ENCODE measurements at places on chromosomes 2 and 18.

GRCh38 chr2:117523711-117524238, 290.7 kb upstream of the DDX18 start:
- DNase-seq = no peak

GRCh38 chr2:208674919-208675318, 268.3 kb downstream of the PTH2R start:
- DNase-seq = no peak

DNA sequence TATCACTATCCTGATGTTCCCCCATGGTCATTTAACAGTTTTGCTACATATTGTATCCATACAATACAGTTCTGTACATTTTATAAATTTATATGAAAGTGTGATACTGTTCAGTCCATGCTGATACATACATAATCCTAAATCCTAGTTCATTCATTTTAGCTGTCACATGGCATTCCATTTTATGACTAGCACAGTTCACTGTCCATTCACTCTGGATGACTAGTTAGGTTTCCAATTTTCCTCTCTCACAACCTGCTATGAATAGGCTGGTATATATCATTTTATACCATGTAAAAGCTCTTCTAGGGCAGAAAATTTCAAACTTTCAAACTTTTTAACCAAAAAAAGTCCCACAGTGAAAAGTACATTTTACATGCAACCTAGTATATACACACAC, 15.2 kb downstream of the SMAD2 start:
- DNase-seq = no peak

GRCh38 chr18:44771956-44772917, 91.5 kb downstream of the SETBP1 start:
- no peak for DNase-seq

- DNase-seq = no peak
These were observed 406.0 kb downstream of the CCDC85A start for GRCh38 chr2:56589835-56590234.

DNA sequence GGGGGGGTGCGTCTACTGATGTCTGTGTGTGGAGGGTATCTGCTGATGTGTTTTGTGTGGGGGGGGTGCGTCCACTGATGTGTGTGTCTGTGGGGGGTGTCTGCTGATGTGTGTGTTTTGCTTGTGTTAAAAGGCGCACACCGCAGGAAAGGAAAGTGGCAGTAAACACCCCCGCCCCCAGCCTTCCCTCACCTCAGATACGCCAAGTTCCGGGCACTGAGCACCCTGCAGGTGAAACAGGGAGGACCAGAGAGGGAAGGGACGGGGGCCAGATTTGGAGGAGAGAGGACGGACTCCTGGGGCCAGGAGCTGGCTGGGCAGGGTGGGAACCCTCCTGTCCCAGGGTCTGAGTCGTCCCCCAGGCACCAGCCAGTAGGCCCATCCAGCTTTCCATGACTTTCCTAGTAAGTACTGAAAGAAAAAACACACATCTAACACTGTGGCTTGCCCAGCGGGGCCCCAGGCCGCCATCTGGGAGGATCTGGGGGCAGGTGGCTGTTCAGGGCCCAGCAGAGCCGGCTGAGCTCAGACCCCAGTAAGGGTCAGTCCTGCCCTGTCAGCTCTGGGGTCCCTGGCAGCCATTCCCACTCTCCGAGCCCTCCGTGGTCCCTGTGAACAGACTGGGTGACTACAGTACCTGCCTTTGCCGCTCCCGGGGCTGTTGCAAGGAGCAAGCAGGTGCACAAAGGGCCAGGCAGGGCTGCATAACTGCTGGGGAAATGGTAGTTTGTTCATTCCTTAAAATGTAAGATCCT, 126.9 kb downstream of the NFATC1 start:
- no peak for DNase-seq

GRCh38 chr18:323253-323622, 55.4 kb upstream of the THOC1 start:
- no peak for DNase-seq

- no peak for DNase-seq
These were observed 22.7 kb downstream of the SP5 start for GRCh38 chr2:170737821-170738220.

- DNase-seq = peak; percentile 72
These were observed 63.6 kb downstream of the CIB4 start for GRCh38 chr2:26577442-26578112.

DNA sequence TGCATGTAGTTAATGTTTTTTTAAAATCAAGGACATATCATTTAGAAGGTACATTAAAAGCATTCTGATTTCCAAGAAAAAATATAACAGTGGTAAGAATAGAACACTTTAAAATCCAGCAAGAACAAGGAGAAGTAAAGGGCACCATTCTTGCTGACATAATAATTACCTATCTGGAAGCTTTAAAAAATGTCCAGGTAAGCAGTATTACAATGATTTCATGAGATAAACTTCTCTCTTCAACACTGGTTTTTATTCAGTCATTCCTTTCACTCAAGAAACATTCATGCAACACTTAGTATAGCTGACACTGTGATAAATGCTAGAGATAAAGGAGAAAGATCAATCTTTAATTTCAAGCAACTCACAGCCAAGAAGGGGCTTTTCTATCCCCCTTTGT, 2.9 kb upstream of the KANSL1L start:
- no peak for DNase-seq

DNA sequence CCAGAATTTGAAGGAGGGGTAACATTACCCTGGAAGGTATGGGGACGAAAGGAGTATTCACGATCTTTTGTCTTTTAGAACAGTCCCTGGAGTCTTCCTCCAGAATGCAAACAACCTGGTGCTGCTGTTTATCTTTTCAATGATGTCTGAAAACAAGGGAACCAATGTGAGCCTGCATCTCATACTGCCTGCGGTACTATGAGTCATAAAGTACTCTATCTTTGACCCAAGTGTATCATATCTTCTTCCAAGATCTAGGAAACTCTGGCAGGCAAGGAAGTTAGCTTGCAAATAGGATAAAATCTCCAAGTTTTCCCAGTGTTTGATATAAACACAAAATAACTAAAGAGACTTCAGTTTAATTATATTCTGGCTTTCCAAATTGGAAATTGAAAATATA, 968.5 kb downstream of the LRP1B start:
- DNase-seq = no peak

GRCh38 chr2:183070942-183071844, 7.4 kb upstream of the DUSP19 start:
- DNase-seq = no peak

DNA sequence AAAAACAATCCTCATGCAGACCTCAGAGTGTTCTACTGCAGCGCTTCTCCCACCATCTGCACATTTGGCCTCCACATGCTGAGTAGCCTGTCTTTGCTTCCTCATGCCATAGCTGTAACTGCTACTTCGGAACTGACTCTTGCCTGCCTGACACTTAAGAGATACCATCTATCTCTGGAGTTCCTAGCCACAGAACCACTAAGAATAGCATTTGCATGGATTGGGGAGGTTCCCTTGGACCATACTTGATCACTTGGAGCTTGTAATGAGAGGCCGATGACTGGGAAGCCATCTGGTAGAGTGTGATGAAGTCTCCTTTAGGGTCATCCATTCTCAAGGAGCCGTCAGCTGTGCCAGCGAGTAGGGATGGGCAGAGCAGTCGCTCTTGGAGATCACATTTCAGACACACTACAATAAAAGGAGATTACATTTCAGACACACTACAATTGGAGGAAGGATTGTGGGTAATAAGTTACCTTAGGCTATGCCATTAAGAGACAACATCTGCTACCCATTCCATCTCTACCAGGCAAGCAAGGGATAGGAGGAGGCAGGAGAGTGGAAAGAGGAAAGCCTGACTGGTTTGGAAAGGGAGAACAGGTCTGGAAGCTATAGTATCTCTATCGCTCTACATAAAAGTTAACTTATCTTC, 21.8 kb downstream of the DOK1 start:
- no peak for DNase-seq

GRCh38 chr2:120773186-120773800, 37.6 kb downstream of the GLI2 start:
- no peak for DNase-seq

DNA sequence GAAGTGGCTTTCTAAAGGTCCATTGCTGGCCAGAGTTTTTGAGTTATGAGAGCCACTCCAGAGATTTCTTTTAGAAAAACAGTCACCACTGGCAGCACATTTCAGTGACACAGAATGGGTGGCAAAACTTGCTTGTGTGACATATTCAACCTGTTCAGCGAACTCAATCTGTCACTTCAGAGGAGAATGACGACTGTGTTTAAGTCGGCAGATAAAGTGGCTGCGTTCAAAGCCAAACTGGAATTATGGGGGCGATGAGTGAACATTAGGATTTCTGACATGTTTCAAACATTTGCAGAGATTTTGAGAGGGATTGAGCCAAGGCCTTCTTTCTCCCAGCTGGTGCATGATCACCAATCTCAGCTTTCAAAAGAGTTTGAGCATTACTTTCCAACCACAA, 139.6 kb upstream of the B3GNT2 start:
- no peak for DNase-seq

- no peak for DNase-seq
These were observed 22.2 kb upstream of the MLPH start for GRCh38 chr2:237464757-237465391.

GRCh38 chr2:39732482-39732881, 46.6 kb downstream of the THUMPD2 start:
- DNase-seq = no peak

DNA sequence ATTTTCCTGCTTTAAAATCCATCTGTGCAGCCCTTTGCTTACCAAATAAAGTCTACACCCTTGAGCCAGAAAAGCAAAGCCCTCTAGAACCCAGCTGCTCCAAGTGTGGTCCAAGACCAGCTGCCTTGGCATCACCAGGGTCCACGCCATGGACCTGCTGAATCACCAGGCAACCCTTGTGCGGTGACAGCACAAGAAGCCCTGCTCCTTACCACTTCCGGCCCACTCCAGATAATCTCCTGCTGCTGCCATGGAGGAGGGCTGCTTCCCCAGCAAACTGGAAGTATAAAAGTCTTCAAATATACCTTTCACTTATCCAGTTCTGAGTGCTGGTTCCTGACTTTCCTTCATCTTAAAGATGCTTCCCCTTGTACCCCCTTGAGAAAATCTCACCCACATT, 106.0 kb upstream of the PKDCC start:
- no peak for DNase-seq

- no peak for DNase-seq
These were observed 222.7 kb downstream of the CDH2 start for GRCh38 chr18:27954226-27954625.

DNA sequence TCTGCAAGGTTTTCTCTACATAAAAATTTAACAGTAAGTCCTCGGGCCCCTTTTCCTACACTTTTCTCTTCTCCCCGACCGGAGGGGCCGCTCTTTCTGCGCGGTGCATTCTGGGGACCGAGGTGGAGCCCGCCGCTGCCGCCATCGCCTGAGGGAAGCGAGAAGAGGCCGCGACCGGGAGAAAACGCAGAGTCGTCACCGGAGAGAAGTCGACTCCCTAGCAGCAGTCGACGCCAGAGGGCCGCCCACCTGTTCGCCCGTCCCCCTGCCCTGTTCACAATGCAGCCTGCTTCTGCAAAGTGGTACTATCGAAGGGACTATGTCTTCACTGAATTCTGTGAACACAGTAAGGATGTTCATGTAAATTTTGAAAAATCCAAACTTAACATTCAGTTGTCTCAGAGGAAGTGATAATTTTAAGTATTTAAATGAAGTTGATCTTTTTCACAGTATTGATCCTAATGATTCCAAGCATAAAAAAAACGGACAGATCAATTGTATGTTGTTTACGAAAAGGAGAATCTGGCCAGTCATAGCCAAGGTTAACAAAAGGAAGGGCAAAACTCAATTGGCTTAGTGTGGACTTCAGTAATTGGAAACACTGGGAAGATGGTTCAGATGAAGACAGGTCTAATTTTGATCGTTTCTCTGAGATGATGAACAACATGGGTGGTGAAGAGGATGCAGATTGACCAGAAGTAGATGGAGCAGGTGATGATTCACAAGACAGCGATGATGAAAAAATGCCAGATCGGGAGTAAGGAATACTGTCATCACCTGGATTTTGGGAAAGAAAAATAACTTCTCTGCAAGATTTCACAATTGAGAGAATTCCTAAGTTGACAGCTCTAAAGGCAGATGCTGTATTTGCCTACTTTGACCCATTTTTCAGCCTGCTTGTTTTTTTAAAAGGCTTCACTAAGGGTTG, 55.8 kb downstream of the ASXL2 start:
- DNase-seq = no peak

GRCh38 chr18:36075862-36076587, 8.7 kb upstream of the RPRD1A start:
- DNase-seq = no peak

GRCh38 chr2:121038891-121039616, 245.9 kb downstream of the TFCP2L1 start:
- DNase-seq = peak; percentile 76

DNA sequence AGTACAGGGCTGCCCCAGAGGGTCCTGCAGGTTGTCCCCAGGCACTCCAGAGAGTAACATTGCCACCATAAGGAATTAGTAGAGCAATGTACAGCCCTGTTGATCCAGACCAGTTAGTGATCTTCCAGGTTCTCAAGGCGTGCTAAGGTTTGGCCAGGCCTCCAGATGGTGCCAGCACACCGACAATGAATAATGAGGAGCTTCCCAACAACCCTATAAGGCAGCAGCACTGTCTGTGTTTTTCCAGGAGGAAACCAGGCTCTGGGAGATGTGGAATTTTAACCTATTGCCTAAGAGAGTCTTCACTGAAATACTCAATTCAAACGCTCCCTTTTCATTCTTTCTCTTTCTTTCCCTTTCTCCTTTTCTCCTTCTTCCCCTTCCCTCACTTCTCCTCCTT, 122.1 kb downstream of the MGAT5 start:
- DNase-seq = no peak

DNA sequence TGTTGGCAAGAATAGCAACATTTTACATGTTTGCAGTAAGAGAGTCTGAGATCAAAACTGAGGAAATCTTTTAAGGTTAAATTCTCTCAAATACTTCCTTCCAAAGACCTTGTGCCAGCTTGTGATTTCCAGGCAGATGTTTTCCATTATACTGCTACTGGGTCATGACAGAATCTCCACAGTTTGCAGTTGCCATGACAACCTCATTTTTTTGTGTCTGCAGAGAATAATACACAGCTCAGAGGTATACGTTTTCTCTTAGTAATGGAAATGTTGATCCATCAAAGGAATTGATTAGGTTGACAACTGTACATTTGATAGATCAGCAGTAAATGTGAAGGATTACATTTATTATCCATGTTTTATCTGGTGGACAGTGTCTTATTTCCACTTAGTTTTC, 29.1 kb upstream of the CSRNP3 start:
- DNase-seq = no peak

All from RPMI8226 (cell line).